ENCODE measurements at places on chromosomes 16 and 17. TPM values are rescaled to one million over a fixed set of nuclear protein-coding genes. Genes with fewer than 3 reads are reported as not detected.

COPZ2 gene
- 11.2 TPM for total RNA-seq

PRSS21 gene
- 0.65 TPM for total RNA-seq

RPL13 gene
- total RNA-seq = 4,200 TPM

FBXW10 gene
- under 0.01 TPM for total RNA-seq

MSLN gene
- 0.17 TPM for total RNA-seq

ALOX12 gene
- total RNA-seq = not detected

MMP2 gene
- total RNA-seq = 18.9 TPM

ST6GALNAC2 gene
- total RNA-seq = 0.11 TPM

KIF1C gene
- 89.6 TPM for total RNA-seq

HSD17B1 gene
- total RNA-seq = 0.76 TPM

MYL11 gene
- total RNA-seq = not detected

PYDC1 gene
- total RNA-seq = not detected

TEKT5 gene
- total RNA-seq = 0.26 TPM
